ENCODE measurements at places on chromosomes 7 and 10. TPM values are rescaled to one million over a fixed set of nuclear protein-coding genes. Genes with fewer than 3 reads are reported as not detected.

CALCR gene
- not detected for polyA plus RNA-seq

HOXA7 gene
- polyA plus RNA-seq, result 14.2 TPM

RAB19 gene
- polyA plus RNA-seq, result 0.10 TPM

PTN gene
- 36.1 TPM for polyA plus RNA-seq

ERVW-1 gene
- polyA plus RNA-seq, result not detected

PLEKHA1 gene
- 20.9 TPM for polyA plus RNA-seq

PAX2 gene
- polyA plus RNA-seq, result not detected

SFXN2 gene
- 4.3 TPM for polyA plus RNA-seq
